Urothelium cell line (cell line): ENCODE measurements at places on chromosomes 6 and 20.
A peak's percentile ranks its signal among the peaks of the same experiment; 100 is the strongest.

GRCh38 chr6:145621776-145622175, 113.5 kb downstream of the EPM2A start:
- DNase-seq, result no peak

GRCh38 chr20:62703853-62704228, 4.8 kb upstream of the NTSR1 start:
- DNase-seq, result no peak

DNA sequence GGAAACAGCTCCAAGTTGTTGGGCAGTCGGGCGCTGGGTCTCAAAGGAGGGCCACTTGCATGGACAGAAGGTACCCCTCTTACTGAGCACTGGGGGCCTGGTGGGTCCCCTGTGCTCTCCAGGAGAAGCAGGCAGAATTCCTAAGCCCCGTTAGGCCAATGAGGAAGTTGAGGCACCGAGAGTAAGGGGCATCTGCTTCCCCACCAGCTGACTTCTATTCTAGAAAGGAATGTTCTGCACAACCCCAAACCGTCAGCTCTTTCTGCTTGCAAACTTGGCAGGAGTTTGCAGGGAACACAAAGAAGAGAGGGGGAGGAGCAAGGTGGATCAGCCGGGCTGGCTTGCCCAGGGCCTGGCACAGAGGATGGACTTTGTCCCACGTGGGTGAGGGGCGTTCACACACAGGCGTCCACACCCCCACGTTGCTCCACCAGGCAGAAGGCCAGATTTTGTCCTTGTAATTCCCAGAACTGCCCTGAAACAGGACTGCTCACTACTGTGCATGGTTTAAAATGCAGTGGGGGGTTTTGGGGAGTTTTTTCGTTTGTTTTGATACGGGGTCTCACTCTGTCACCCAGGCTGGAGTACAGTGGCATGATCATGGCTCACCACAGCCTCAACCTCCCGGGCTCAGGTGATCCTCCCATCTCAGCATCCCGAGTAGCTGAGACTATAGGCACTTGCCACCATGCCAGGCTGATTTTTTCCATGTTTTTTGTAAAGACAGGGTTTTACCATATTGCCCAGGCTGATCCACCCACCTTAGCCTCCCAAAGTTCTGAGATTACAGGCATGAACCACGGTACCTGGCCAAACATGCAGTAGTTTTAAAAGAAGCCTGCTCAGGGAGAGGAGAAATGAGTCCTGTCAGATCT, 93.3 kb downstream of the SNX5 start:
- DNase-seq, result peak; percentile 54

DNA sequence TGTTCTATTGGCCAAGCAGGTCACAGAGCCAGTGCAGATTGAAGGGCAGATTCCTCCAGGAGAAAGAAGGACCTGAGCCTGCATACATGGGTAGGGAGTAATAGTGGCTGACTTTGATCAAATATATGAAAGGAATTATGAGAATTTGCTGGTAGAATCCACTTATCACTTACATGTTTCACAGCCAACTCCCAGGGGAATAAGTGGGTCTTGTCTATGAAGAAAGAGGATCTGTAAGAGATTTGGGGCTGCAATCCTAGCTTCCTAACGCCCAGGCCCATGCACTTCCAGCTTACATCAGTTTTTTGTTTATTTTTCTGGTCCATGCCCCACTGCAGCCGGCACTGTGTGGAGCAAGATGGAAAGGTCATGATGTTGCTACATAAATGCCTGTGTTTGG, 107.9 kb upstream of the SYNDIG1 start:
- DNase-seq, result no peak

GRCh38 chr20:40961686-40962640, 66.7 kb upstream of the TOP1 start:
- DNase-seq, result peak; percentile 78

DNA sequence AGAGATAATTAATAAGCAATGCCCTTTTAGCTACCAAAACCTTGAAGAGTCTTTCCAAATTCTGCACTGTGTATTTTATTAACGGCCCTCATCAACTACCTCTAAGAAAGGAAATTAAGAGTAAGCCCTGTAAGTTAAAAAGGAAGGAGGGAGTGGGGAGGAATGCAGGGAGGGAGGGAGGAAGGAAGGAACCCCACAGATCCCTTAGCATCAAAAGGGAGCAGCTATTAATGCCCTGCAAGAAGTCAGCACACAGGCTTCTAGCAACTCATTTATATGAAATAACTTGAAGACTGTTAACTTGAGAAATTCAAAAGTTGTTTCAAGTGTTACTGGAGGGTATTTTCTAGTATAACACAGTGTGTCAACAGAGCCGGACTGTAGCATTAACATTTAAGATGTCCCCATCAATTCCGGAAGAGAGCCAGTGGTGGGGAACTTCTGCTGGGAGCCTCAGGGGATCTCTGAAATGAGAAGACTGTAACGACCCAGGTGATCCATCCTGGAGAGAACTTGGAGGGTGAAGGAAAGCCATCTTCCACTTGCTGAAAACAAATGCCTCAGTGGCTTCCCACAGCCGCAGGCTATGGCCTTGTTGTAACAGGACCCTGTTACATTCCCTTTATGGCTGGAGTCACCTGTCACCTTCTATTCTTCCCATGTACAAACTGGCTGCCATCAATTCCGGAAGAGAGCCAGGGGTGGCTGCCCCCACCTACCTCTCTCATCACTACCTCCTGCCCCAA, 33.2 kb downstream of the SLC22A23 start:
- DNase-seq, result no peak

DNA sequence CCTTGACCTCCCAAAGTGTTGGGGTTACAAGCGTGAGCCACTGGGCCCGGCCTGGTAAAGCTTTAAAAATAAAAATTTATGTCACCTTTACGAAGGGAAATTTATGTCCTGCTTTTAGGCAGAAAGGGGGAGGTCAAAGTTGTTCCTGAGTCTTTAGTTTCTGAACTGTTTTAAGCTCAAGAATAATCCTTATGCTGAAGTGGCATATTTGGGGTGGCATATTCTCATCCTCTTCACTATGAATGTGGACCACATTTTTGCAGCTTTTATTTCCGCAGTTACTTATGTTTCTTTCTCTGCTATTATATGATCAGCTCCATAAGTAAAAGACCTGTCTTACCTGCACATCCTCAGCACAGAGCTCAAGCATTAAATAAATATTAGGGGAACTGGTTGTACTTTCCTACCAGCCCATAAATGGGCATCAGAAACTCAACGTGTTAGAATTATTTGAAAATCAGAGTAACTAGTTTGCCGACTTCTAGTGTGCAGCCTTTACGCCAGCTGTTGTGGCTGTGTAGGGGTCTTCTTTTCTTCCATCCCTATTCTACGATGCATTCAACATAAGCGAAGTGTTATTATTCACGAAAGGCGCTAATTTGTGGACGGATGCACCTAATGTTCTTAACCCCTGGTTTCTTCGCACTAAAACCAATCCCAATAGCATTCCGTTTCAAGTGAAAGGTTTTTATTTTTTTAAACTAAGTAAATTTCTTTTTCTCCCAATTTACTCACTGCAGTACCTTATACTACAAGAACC, 867 bp upstream of the AKAP7 start:
- no peak for DNase-seq

GRCh38 chr6:53795340-53795701, 516 bp downstream of the LRRC1 start:
- DNase-seq, result peak; percentile 55

GRCh38 chr20:50279988-50280850, 89.6 kb downstream of the CEBPB start:
- DNase-seq, result no peak

DNA sequence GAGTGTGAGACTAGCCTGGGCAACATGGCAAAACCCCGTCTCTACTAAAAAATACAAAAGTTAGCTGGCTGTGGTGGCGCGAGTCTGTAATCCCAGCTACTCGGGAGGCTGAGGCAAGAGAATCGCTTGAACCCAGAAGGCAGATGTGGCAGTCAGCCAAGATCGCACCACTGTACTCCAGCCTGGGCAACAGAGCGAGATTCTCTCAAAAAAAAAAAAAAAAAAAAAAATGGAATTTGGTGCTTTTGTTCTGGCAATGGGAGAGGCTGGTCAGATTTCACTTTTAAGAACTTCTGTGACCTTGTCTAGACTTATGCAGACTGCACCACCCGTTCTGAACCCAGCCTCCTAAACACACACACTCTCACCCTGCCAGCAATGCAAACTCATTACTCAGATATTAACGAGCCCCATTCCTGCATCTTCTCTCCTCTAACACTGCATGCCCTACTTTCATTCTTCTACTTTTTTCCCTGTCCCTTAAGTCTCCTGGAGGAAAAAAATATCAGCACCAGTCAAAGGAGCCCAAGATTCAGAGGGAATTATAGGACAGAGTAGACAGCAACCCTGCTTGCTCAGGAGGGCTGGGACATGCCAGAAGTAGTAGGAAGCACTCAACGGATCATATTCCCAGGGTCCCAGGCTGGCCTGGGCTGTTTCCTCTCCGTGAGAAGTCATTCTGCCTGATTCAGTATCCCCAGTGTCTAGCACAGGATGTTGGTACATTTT, 4.4 kb downstream of the MOCS1 start:
- no peak for DNase-seq

DNA sequence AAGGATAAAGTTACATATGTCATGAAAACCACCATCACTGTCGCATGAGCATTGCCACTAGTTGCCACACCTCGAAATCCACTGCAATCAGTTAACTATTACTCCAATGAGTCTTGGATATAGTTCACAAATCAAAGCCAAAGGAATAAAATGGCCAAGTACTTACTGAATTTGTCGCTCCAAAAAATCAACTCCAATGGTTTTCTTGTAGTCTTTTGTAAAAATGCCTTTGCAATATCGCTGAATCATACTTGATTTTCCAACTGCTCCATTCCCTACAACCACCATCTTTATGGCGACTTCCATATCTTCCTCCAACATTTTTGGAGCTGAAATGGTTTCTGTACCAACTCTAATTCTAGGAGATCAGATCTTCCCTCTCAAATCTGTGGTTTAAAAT, 12.0 kb downstream of the RAB23 start:
- no peak for DNase-seq

GRCh38 chr6:144153260-144153659, 2.9 kb downstream of the STX11 start:
- no peak for DNase-seq

DNA sequence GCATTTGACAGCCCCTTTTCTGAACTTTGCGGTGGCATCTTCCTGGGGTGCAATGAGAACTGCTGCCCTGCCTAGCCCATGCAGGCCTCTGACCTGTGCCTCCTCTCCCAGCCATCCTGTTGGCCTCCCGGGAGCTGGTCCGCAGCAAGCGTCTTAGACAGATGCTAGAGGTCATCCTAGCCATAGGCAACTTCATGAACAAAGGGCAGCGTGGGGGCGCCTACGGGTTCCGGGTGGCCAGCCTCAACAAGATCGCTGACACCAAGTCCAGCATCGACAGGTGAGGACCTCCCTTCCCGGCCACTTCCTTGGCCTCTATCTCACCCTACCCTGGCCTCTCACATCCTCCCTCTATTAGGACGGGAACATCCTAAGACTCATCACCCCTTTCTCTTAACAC, 37.6 kb downstream of the MOCS1 start:
- no peak for DNase-seq

- DNase-seq, result no peak
Observed at GRCh38 chr20:16599257-16599656, 26.0 kb upstream of the KIF16B start.

- DNase-seq, result no peak
Observed at GRCh38 chr6:122678841-122679240, 68.6 kb downstream of the PKIB start.

GRCh38 chr6:126172131-126172530, 167.8 kb upstream of the CENPW start:
- DNase-seq, result no peak

DNA sequence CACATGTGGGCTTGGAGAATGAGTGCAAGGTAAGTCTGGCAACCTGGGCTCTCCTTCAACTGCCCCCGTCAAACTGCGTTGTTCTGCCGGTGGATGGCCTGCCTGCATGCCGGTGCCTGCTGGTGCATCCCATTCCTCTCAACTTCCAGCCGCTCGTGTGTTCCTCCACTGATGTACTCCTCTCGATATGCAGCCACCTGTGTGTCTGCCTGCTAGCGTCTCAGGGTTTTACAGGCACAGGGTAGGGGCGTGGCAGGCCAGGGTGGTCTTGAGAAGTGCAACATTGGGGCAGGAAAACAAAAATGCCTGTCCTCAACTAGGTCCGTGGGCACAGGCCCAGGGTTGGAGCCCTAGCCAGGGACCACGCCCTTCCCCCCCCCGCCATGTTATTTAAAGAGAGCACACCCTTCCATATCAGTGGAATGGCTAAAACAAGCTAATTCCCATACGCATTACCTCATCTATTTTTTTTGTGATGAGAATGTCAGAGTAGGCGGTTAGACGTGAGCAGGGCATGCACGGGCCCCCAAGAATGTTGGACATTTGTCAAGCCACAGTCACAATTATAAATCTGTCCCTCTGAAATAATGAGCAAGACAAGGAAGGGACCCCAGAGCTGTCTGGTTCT, 33.2 kb downstream of the SERPINB6 start:
- DNase-seq, result no peak

DNA sequence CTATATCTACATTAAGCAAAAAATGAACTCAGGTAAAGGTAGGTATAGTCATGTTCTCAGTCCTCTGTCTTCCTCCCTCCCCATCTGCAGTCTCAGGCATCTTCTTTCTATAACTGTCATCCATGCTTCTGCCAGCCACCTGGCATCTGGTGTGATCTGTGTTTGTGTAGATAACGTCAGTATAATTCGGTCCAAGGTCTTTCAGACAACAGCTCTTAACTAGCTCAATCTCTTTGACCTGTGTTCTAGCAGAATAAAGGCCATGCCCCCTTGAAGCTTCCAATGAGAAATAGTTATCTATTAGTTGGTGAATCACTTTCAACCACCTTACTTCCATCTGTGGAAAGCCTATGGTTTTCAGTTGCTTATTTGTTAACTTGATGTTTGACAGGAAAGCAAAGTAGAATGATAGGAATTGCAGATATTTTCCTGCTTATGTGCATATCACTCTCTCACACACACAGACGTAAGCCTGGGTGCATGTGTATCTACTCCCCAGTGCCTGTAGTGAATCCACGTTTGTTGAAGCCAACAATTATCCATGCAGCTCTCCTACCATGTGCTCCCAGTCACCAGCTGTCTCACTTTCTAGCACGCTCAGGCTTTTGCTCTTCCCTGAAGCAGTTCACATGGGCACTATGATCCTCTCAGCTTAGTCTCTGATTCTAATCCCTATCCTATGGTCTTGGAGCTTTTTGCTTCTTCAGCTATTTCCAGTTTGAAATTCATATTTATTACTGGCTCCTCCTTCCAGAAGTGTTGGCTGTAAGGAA, 433.7 kb upstream of the MANEA start:
- no peak for DNase-seq

- DNase-seq, result peak; percentile 31
Observed at GRCh38 chr6:28816909-28817807, 106.6 kb downstream of the TRIM27 start.

GRCh38 chr6:24961852-24962251, 26.1 kb upstream of the RIPOR2 start:
- DNase-seq, result no peak
